HEK293T (cell line): ENCODE measurements at places on chromosomes 6 and 20.

DNA sequence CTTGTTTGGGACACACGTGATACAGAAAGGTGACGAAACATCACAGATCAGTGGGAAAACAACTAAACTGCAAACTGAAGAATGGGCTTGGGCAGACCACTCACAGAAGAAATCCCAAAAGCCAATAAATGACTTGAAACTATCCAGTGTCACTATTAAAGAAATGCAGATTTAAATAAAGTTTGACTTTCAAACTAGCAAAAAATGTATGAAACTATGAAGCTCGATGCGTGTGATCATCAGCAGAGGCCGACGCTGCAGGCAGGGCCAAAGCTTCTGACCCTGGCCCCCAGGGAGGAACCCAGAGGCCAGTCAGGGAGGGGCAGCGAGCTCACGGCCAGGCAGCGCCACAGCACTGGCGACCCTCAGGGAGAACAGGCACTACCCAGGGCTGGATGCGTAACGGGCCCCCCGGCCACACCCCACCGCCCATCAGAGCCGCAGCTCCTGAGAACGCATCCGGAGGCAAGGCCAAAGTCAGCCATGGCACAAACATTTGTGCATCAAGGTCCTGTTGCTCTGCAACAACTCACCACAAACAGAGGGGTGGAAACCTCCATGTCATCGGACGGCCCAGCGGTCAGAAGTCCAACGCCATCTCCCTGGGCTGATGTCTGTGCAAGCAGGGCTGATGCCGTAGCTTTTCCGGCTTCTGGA, 94.1 kb downstream of the YTHDF1 start:
- no peak for DNase-seq

DNA sequence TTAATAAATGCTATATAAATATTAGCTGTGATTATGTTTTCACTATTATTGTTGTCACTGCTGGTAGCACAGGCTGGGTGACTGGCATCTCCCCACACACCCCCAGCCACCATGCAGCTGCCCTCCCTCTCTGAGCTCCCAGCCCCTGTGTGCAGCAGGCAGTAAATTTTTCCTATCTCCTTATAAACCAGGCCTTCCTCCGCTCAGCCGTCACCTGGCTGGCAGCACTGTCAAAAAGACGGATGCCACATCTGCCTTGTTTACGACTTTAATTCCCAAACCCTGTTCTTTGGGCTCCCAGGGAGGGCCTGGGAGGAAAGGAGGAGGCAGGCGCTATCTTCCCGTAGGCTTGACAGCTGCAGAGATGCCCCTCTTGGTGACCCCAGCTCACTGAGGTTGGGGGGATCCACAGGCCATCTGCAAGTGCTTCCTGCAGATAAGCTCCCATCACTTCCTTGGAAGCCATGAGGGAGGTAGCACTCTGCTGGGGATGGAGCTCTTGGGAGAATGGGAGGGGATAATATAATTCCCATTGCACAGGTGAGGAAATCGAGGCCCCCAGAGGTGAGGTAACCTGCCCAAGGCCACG, 94.5 kb downstream of the GRM4 start:
- DNase-seq = no peak

DNA sequence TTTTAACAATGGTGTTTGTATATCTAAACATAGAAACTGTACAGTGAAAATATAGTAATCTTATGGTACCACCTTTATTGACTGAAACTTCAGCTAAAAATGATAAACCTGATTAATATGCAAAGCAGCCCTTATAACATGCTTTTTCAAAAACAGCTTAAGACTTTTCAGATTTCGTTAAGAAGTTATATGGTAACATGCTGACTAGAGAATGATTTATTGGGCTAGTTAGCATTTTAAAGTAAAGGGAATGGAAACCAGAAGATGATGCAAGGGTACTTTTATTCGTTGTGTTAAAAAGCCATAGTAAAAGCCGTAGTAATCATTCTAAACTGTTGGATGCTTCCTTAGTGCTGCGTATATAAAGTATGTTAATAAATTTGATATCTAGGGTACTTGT, 50.5 kb downstream of the CBFA2T2 start:
- no peak for DNase-seq

- no peak for DNase-seq
These were observed 134.5 kb downstream of the PHACTR3 start for GRCh38 chr20:59738851-59739250.

DNA sequence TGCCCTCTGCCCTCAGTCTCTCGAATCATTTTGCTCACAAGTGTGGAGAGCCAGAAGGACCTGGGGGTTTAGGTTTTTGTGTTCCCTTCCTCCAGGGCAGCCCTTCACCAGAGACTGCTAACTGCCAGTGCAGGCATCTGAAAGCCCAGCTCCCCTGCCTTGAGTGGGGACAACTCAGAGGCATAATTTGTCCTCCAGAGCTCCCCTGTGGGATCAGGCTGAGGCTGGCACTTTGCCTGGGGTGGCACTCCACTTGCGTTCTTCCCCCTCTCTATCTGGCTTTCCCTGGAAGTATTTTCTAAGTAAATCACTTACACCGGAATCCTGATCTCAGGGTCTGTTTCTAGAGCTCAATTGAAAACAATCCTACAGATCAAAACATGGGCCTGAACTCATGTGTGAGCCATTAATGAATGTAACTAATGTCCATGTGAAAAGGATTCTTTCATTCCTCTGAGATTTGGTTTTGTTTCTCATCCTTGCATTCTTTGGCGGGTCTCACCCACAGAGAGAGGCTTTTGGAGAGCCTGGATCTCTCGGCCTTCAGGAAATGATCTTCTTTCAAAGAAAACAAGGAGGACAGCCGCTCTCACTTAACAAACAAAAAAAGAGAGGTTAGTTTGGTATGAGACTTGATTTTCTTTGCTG, 125.7 kb upstream of the RIPOR2 start:
- no peak for DNase-seq

DNA sequence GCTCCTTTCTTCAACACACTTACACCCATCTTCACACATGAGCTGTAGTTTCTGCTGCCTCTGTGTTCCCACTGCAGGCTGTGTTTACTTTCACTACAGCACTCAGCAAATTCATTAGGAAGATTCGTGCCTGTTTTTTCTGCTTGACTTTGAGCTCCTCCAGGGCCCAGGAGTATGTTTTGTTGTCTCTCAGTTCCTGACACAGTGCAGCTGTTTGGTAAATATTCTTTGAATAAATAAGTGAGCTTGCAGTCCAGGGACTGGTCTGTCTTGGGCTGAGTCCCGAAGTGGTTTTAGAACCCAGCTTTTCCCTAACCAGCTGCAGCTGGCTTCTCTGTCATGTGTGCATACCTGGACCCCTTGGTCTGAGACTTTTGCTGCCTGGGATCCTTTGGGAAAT, 46.6 kb upstream of the CCN6 start:
- DNase-seq = no peak

DNA sequence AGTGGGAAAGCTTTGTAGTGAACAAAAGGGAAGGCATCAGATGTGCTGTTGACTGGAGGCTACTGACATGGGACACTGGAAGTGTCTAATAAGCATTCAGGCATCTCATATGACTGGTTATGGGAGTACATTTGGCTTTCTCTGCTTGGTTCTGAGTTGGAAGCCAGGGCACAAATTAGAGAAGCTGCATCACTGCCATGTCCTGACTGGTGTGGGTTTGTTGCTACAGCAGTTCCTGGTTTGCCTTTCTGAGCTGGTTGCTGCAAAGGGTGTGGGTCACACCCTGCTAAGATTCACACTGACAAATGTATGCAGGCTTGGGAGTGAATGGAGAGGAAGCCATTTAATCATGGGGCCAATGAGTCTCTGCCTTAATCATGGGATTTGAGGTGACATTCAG, 36.2 kb upstream of the NANP start:
- no peak for DNase-seq
